ENCODE measurements at places on chromosomes 7 and 10. TPM values are rescaled to one million over a fixed set of nuclear protein-coding genes. Genes with fewer than 3 reads are reported as not detected.

The MYH16 gene
- not detected for total RNA-seq

The LOXL4 gene
- 0.84 TPM for total RNA-seq

The HOXA1 gene
- 0.08 TPM for total RNA-seq

The C10orf62 gene
- 0.56 TPM for total RNA-seq

The GHRHR gene
- not detected for total RNA-seq

The HECW1 gene
- 0.05 TPM for total RNA-seq

GRCh38 chr10:47454780-47455058 is 29.2 kb downstream of the ANXA8 start:
- no peak overlapping the region for H3K27ac ChIP-seq
- DNase-seq, result no peak
- no peak overlapping the region for H3K4me3 ChIP-seq

GRCh38 chr7:140685407-140686087 is 11.0 kb upstream of the NDUFB2 start:
- no peaks in the 10 kb centered on the region for H3K27me3 ChIP-seq
- H3K36me3 ChIP-seq, result peaks cover 8% of the 10 kb centered on the region
- no peak for DNase-seq
- H3K4me1 ChIP-seq, result peaks cover 6% of the 10 kb centered on the region

DNA sequence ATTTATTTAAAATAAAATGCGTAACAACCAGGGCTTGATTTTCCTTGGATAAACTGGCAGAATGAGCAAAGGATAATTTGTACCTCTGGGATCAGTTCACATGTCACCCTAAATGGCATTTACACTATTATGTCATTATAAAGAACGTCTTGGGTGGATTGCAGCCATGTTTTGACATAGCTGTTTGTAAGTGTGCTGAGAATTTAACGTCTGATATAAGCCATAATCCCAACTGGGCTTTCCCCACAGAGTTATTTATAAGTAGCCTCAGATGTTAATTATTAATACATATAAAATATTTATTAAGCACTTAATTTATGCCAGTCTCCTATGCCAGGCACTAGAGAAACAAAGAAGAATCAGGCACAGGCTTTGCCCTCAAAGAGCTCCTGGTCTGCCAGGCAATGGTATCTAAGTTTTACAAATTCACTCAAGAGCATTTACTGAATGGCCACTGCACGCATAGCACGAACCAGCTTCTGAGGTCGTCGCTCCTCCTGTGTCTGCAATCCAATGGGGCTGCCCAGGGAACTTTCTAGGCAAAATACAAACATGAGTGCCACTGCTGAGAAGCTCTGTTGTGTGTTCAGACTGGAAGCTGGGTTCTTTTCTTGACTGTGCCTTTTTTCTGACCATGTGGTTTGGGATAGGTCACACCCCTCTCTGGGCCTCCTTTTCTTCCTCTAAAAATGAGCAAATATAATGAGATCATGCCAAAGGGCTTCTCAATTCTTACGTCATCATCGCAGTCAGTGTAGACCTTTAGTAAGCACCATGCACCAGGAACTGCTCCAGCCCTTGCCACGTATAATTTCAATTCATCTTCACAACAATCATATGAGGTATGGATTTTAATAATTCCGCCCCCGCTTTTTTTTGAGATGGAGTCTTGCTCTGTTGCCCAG is 11.3 kb upstream of the CTBP2 start:
- no peaks in the 10 kb centered on the region for H3K36me3 ChIP-seq
- H3K27me3 ChIP-seq, result no peaks in the 10 kb centered on the region
- DNase-seq, result no peak
- no peak overlapping the region for H3K27ac ChIP-seq
- no peaks in the 10 kb centered on the region for H3K4me1 ChIP-seq

GRCh38 chr10:80137920-80138319 is 5.4 kb downstream of the PLAC9 start:
- peaks cover 3% of the 10 kb centered on the region for H3K27me3 ChIP-seq
- no peak overlapping the region for H3K4me3 ChIP-seq
- H3K4me1 ChIP-seq, result no peaks in the 10 kb centered on the region
- H3K36me3 ChIP-seq, result no peaks in the 10 kb centered on the region
- no peak for DNase-seq
- H3K27ac ChIP-seq, result no peak overlapping the region

DNA sequence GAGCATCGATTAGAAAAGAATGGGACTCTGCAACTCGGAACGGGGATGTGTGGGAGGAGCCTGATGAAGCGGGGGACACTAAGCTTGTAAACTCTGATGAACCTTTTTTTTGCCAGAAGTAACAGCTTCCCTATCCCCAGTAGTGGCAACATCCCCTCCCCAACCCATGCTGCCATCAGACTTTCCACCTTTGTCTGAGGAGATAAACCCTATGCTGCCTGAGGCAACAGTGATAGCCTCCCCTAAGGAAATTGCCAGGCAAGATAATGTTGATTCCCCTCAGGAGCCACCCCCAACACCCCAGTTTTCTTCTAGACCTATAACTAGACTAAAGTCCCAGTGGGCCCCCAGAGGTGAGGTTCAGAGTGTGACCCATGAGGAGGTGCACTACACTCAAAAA is 173.7 kb downstream of the AKR1D1 start:
- no peak overlapping the region for H3K27ac ChIP-seq
- H3K36me3 ChIP-seq, result no peaks in the 10 kb centered on the region
- peaks cover 11% of the 10 kb centered on the region for H3K4me1 ChIP-seq
- no peak for DNase-seq
- H3K27me3 ChIP-seq, result no peaks in the 10 kb centered on the region
- H3K4me3 ChIP-seq, result no peak overlapping the region

DNA sequence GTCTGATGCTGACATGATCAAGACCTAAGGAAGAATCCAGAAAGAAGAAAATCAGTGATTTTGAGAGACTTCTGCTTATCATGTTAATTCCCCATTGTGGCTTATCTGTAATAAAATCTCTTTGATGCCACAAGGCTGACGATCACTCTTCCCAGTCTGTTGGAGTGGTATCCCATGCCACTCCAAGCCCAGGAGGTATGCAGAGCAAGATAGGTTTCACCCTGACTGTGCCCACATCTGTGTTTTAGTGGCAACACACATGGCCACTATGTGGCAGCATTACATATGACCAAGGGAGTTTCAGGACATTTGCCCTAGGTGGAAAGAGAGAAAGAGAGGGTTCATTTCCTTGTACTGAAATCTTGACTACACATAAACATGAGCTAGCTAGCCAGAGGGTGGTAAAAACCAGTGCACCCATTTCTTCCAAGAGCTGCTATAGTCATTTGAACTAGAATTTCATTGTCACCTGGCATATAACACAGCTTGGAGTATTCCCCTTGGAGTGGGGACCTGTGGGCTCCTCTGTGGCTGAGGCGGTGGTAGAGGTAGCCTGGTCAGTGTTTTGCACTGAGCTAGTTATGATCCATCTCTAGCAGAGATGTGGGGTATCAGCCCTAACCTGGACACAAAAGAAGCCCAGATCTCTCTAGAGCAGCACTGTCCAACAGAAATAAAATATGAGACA is 20.8 kb downstream of the LAMB4 start:
- no peaks in the 10 kb centered on the region for H3K27me3 ChIP-seq
- no peak for DNase-seq
- H3K4me1 ChIP-seq, result peaks cover 6% of the 10 kb centered on the region
- H3K36me3 ChIP-seq, result no peaks in the 10 kb centered on the region

GRCh38 chr7:17661982-17662585 is 278.2 kb downstream of the SNX13 start:
- H3K4me1 ChIP-seq, result no peaks in the 10 kb centered on the region
- H3K27ac ChIP-seq, result no peak overlapping the region
- DNase-seq, result no peak
- no peaks in the 10 kb centered on the region for H3K27me3 ChIP-seq

DNA sequence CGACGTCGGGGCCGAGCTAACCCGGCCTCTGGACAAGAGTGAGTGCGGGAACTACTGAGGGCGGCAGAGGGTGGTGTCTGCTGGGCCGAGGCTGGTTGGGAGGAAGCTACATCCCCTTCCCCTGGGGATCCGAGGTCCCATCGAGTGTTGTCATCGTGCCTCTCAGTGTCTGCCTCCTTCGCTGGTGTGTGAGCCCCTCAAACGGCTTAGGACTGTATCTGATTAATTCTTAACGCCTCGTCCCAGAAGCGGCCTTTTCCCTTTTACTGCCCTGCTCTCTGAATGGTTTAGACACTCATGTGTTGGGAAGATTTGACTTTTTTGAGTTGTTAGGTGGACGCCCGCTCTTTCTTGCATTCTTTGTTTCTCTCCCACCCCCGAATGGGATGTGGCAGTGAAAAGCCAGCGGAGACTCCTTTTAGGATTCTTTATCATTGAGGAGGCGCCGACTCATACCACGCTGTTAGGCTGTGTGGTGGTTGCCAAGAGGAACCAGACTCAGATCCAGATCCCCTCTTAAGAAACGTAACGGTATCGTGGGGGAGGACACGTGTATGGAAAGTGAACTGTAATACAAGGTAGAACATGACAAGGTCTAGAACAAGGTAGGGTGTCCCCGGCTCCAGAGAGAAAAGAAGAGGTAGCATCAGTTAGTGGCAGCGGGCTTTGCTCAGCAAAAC is 631 bp downstream of the SUPV3L1 start:
- peaks cover 26% of the 10 kb centered on the region for H3K4me1 ChIP-seq
- peak overlapping the region; percentile 99 for H3K4me3 ChIP-seq
- no peak for DNase-seq
- H3K27ac ChIP-seq, result peak overlapping the region; percentile 83
- H3K36me3 ChIP-seq, result peaks cover 8% of the 10 kb centered on the region
- H3K27me3 ChIP-seq, result no peaks in the 10 kb centered on the region

GRCh38 chr7:76393116-76394031 is 16.1 kb downstream of the SSC4D start:
- H3K36me3 ChIP-seq, result no peaks in the 10 kb centered on the region
- H3K27me3 ChIP-seq, result no peaks in the 10 kb centered on the region
- H3K4me1 ChIP-seq, result peaks cover 3% of the 10 kb centered on the region
- peak overlapping the region; percentile 67 for H3K4me3 ChIP-seq

DNA sequence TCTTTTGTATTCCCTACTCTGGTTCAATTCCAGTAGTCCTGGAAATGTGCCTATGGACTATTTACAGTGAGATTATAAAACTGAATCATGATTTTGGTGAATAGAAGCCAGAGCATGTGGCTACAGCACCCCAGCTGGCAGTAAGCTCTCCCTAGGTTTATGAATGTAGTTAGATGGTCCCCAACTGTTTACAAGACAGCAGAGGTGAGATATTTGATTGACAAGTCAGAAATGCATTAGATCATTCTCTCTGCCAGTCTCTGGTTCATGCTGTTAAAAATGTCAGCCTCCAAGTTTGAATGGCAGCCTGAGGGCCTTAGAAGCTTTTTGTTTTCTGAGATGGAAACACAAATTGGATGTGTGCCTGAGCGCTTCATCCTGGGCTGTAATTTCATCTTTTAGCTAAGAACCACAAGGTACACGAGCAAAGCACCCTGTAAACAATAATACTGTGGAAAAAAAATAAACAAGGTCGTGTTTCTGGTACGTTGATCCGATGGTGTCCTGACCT is 85.0 kb downstream of the BTRC start:
- no peaks in the 10 kb centered on the region for H3K36me3 ChIP-seq
- H3K27ac ChIP-seq, result no peak overlapping the region
- DNase-seq, result no peak
- H3K4me1 ChIP-seq, result peaks cover 3% of the 10 kb centered on the region
- H3K4me3 ChIP-seq, result no peak overlapping the region

- H3K4me3 ChIP-seq, result no peak overlapping the region
- no peaks in the 10 kb centered on the region for H3K4me1 ChIP-seq
- no peaks in the 10 kb centered on the region for H3K36me3 ChIP-seq
- H3K27ac ChIP-seq, result no peak overlapping the region
- DNase-seq, result no peak
These were observed 728.3 kb downstream of the SORCS1 start for GRCh38 chr10:106436123-106436715.

- no peak overlapping the region for H3K27ac ChIP-seq
- no peaks in the 10 kb centered on the region for H3K36me3 ChIP-seq
- no peak overlapping the region for H3K4me3 ChIP-seq
These were observed 117.4 kb upstream of the GPR26 start for GRCh38 chr10:123548770-123549169.

DNA sequence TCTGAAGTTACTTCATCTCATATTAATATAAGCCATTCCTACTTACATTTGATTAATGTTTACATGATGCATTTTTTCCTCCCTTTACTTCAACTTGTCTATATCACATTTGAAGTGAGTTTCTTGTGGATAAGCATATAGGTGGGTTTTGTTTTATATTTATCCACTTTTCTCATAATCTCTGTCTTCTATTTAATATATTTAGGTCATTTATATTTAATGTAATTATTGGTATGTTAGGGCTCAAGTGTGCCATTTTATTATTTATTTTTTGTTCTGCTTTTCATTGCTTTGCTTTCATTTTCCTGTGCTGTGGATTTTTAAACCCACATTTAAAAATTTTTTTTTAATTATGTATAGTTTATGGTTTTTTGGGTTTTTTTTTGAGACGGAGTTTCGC is 54.8 kb downstream of the OGDH start:
- H3K27ac ChIP-seq, result no peak overlapping the region
- DNase-seq, result no peak
- H3K36me3 ChIP-seq, result no peaks in the 10 kb centered on the region
- no peaks in the 10 kb centered on the region for H3K4me1 ChIP-seq
- H3K27me3 ChIP-seq, result no peaks in the 10 kb centered on the region

GRCh38 chr7:134520130-134520529 is 7.2 kb upstream of the AKR1B10 start:
- H3K36me3 ChIP-seq, result no peaks in the 10 kb centered on the region
- no peak for DNase-seq
- H3K27me3 ChIP-seq, result no peaks in the 10 kb centered on the region
- no peak overlapping the region for H3K4me3 ChIP-seq
- H3K27ac ChIP-seq, result no peak overlapping the region

GRCh38 chr10:95531994-95532399 is 29.2 kb downstream of the SORBS1 start:
- no peak overlapping the region for H3K4me3 ChIP-seq
- no peaks in the 10 kb centered on the region for H3K27me3 ChIP-seq
- no peaks in the 10 kb centered on the region for H3K36me3 ChIP-seq
- no peak overlapping the region for H3K27ac ChIP-seq
- H3K4me1 ChIP-seq, result no peaks in the 10 kb centered on the region

GRCh38 chr7:604884-605531 is 85.4 kb upstream of the PDGFA start:
- H3K27me3 ChIP-seq, result no peaks in the 10 kb centered on the region
- DNase-seq, result no peak
- H3K4me1 ChIP-seq, result peaks cover 3% of the 10 kb centered on the region

GRCh38 chr10:60589376-60589775 is 188.9 kb upstream of the CDK1 start:
- H3K36me3 ChIP-seq, result no peaks in the 10 kb centered on the region
- no peak for DNase-seq
- no peak overlapping the region for H3K27ac ChIP-seq
- no peak overlapping the region for H3K4me3 ChIP-seq
- H3K27me3 ChIP-seq, result no peaks in the 10 kb centered on the region
